ENCODE measurements at places on chromosomes 11 and 22.

- no peak for DNase-seq
These were observed 68.9 kb downstream of the C11orf58 start for GRCh38 chr11:16807306-16807705.

GRCh38 chr22:23823331-23823791 lies 15.4 kb downstream of the DERL3 start:
- DNase-seq = no peak

DNA sequence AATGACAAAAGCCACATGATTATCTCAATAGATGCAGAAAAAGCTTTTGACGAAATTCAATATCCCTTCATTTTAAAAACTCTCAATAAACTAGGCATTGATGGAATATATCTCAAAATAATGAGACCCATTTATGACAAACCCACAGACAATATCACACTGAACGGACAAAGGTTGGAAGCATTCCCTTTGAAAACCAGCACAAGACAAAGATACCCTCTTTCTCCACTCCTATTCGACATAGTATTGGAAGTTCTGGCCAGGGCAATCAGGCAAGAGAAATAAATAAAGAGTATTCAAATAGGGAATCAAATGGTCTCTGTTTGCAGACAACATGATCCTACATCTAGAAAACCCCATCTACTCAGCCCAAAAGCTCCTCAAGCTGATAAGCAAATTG lies 52.0 kb downstream of the CASP12 start:
- DNase-seq = no peak

DNA sequence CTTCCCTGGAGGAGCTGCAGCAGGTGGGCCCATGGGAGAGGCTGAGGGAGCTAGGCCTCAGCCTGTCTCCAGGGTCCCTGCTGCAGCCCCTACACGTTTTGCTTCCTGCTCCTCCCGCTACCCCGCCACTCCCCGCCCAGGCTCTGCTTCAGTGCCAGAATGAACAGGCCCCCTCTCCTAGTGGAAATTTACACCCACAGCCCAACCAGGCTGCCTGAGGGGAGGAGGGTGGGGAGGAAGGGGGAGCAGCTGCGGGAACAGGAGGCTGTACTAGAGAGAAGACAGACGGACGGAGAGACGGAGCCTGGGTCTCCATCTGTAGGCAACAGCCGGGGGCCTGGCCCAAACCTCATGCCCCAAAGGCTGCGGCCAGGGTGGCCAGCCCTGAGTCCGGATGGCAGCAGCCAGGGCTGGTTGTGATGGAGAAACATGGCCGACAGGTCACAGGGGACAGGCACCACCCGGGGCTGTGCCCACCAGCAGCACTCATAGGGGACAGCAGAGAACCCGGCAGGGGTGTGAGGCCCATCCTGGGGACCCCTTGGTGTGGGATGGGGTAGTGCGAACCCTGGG lies 20.6 kb downstream of the FLRT1 start:
- no peak for DNase-seq

- no peak for DNase-seq
These were observed 123.2 kb downstream of the KCNQ1OT1 start for GRCh38 chr11:2576549-2576948.

DNA sequence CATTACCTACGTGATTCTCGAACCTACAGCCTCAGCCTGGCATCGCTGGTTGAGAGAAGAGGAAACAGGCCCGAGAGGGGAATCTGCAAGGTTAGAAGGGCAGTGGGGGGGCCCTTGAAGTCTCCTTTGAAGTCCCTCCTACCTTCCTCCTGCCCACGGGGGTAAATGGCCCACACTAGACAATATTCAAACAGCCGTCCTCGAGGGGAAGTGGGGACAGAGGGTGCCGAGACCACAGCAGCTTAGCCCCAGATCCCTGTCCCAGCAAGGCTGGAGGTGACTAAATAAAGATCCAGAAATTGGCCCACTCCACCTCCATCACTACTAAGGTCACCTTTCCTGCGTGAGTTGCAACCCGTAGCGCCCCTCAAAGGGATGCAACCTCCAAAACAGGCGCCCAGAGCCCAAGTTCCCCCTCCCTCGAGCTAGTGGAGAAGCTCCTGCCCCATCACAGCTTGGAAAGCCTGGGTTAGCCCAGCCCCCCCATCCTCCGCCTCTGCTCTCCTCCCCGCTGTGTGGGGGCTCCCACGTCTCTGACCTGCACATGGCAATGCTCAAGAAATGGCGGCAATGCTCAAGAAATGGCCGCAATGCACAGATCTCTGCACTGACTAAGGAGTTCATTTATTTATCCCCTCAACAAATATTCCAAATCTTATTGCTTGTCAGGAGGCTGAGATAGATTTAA lies 788 bp upstream of the RASL10A start:
- DNase-seq = no peak

GRCh38 chr11:114847306-114847975 lies 169.1 kb downstream of the NXPE2 start:
- DNase-seq = no peak

- no peak for DNase-seq
These were observed 12.1 kb downstream of the SERGEF start for GRCh38 chr11:18000760-18001159.

DNA sequence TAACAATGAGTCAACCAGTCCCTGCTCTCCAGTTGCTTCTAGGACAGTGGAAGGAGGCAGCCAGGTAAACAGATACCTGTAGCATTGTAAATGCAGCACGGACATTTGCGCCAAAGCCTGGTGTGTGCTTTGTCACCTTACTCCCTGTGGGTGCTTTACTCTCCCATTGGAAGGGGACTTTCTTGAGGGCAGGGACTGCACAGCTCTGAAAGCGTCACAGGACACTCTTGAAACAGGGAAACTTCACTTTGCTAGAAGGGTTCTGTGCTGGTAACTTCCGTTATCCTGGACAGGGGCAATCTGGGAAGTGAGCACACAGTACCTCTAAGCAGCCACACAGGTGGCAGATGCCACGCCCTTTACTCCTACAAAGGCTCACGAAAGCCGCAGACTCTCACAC lies 99.8 kb downstream of the MYO18B start:
- DNase-seq = no peak

DNA sequence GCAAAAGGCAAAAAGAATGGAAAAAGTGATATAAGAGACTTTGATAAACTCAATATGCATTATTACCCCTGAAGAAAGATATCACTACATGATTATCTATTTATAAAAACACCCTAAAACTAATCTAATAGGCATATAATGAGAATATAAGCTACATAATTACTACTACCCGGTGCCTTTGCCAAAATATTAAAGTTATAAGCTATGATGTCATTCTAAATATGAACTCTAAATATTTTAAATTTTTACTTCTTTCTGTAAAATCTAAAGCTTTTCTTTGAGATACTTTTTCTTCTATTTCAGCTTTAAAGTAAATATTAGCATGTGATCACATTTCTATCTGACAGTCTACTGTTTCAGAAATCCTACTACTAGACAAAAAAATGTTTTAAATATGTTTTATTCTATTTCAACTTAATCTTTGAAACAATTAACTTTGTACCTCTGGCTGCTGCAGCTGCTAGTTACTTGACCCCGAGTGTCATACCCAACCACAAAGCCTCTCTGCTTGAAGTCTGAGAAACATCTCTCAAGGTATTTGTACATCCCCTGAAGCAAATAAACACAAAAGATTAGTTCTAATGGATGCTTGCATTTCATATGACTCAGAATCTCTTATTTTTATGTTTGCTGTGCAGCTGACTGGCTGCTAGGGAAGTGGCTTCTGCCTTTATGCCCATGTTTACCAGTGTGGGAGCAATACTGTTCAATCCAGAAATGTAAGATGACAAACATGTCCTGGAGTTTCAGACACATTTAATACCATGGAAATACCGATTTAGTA lies 26.8 kb downstream of the PGM2L1 start:
- DNase-seq = no peak

GRCh38 chr11:75387736-75388294 lies 11.5 kb upstream of the RPS3 start:
- no peak for DNase-seq

GRCh38 chr11:43135966-43136534 lies 175.7 kb upstream of the API5 start:
- DNase-seq = no peak

DNA sequence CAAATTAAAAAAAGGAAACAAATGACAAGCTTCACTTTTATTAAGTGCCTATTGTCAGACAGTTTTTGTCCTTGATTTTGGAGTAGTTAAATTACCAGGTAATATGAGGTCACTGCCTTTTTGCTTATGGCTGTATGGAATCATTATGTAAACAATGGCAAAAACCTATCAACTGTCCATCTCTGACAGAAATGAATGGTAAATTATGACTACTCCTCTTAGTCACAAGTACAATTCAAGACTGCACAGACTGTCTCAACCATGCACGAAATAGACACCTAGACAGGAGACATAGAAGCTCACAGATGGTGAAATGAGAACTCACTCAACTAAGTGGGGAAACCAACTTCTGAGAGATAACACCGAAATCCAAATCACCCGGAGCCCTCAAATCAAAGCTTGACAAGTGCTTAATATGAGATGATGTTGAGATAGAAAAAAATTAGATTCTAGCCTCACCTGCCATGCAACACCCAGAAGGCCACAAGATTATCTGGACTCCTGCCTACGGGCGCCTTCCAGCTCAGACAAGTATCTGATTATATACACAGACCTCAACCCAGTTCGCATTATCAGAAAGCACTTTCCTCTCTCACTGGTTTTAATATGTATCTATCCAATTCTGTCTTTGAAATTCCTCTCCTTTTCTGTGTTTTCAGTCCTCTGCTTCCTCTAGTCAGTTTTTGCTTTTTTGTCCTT lies 199.3 kb downstream of the CADM1 start:
- DNase-seq = no peak

- no peak for DNase-seq
These were observed 1383.2 kb downstream of the BRD1 start for GRCh38 chr22:48444320-48445112.
